ENCODE measurements at places on chromosomes 2 and 18.

DNA sequence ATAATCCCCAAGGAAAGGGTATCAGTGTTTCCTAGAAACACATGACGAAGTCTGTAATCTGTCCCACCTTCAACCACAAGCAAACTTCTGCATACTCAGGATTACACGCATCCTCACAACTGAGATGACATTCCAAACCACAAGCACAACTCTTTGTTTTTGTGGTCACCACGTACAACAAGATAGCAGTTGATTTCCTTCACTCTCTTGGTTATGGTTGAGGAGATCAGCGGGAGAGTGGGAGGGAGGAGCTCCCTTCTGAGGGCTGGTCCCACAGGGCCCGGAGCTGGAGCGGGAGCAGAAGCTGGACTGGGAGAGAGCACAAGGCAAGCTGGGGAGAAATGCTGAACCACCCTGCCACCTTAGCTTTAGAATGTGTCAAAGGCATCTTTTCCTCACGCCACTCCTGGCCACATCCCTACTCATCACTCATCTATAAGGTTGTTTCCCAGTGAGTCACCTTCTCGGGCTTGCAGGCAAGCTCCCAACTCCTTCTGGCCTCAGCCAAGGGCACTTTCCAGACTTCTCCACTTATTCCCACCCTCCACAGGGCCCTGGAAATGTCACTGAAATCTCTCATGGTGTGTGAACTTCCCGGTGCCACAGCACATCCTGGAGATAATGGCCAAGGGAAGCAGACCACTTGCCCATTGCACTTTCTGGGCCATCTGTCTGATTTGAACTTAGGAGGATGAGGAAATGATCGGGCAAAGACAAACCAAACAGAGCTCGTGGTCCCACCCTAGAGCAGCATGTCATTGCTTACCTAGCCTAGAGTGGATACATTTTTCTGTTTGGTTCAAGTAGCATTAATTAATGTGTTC, 98.9 kb upstream of the LGALSL start:
- peaks cover 9% of the 10 kb centered on the region for H3K4me1 ChIP-seq
- H3K27me3 ChIP-seq: no peaks in the 10 kb centered on the region
- no peak for DNase-seq
- no peaks in the 10 kb centered on the region for H3K36me3 ChIP-seq

DNA sequence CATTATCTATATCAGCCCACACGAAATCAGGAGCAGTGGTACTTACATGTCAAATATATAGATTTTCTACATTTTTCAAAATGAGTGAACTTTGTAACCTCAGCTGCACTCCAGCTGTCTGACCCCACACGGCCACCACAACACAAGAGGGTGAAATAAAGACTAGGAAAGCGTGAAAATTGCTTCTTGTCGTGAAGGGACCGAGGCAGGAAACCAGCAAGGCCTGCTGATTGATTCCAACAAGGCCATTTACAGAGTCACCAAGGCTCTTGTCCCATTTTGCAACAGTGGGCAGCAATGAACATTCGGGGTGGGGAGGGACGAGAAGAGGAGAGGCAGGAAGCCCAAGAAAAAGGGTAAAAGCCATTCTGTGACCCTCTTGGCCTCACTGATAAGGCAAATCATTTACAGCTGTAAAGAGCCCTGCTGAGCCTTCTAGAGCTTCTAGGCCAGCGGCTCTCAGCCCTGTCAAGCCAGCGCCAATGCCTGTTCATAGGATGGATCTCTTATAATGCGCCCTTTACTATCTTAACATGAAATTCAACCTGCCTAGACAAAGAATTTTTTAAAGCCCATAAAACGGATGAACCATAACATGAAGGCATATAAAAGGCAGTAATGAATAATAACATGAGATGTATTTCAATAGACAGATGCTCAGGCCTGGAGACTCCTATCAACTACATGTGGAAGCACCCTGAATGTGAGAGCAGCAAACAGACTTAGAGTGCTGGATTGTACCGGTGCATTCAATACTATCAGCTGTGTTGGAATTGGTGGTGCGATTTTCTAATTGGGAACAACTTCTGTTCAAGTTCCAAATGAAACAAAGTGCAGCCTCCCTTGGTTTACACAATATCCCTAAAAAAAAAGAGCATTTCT, 269.0 kb downstream of the CDCA7 start:
- no peaks in the 10 kb centered on the region for H3K27me3 ChIP-seq
- no peaks in the 10 kb centered on the region for H3K36me3 ChIP-seq
- no peak for DNase-seq
- H3K4me3 ChIP-seq: no peak overlapping the region

- H3K27ac ChIP-seq: no peak overlapping the region
- H3K4me1 ChIP-seq: peaks cover 2% of the 10 kb centered on the region
- no peaks in the 10 kb centered on the region for H3K36me3 ChIP-seq
- no peaks in the 10 kb centered on the region for H3K27me3 ChIP-seq
These were observed 118.2 kb upstream of the SEC11C start for GRCh38 chr18:59021500-59021899.

GRCh38 chr2:224601923-224602322, 16.8 kb upstream of the CUL3 start:
- no peaks in the 10 kb centered on the region for H3K36me3 ChIP-seq
- H3K27me3 ChIP-seq: no peaks in the 10 kb centered on the region
- H3K4me1 ChIP-seq: no peaks in the 10 kb centered on the region
- H3K27ac ChIP-seq: no peak overlapping the region

DNA sequence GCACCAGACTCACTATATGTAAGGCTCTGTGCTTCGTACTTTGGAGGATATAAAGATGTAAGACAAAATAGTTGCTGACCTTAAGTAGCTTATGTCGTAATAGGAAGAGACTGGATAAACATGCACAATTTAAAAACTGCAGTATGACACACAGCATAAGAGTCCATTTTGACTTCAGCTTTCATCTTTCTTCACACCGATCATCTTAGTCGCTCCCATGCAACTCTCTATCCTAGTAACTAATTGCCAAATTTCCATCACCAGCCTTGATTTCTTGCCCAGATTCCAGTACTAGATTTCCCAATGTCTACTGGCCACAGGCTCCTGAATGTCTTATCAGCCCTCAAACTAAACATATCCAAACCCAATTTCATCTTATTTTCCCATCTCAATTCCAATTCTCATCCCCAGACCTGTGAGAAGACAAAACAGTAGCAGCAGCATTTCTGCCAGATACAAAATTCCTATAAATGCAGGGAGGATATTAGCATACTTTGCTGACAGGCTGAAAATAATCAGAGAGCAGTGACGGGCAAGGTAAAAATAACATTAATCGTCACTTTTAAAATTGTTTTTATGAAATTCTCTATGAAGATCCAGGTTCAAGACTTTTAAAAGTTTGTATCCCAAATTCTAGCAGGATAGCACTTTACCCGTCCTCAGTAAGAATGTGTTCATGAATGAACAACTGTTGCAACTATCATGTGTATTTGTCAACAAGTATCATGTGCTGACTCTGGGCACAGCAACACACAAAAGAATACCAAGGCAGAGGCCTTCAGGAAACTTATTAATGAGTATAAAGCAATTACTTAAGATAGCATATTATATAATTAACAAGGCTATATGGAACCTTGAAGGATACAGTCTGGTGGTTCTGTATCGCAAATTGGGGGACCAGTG, 42.2 kb downstream of the KIDINS220 start:
- peaks cover 45% of the 10 kb centered on the region for H3K36me3 ChIP-seq
- no peaks in the 10 kb centered on the region for H3K27me3 ChIP-seq
- H3K27ac ChIP-seq: no peak overlapping the region
- H3K4me3 ChIP-seq: no peak overlapping the region

DNA sequence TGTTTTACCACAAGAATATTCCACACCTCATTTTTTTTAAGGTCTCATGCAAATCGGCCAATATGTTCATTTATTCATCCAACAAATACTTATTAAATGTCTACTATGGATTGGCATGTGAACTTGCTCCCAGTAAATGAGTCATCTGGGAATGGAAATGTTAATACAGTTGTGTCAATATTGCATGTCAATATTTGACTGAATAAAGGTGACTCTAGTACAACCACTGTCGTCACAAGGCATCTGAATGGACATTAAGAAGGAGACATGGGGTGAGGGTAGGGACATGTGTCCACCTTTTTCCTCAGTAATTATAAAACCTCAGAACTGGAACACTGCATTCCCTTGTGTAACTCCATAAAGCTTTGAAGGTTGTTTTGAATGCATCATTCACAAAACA, 365.4 kb downstream of the ADCYAP1 start:
- no peaks in the 10 kb centered on the region for H3K27me3 ChIP-seq
- no peak overlapping the region for H3K4me3 ChIP-seq
- DNase-seq: no peak
- H3K4me1 ChIP-seq: peaks cover 8% of the 10 kb centered on the region

- no peak overlapping the region for H3K4me3 ChIP-seq
- no peaks in the 10 kb centered on the region for H3K4me1 ChIP-seq
- H3K27me3 ChIP-seq: no peaks in the 10 kb centered on the region
- H3K27ac ChIP-seq: no peak overlapping the region
- no peaks in the 10 kb centered on the region for H3K36me3 ChIP-seq
These were observed 490.1 kb upstream of the REG3G start for GRCh38 chr2:78535395-78535794.

- no peak for DNase-seq
- H3K4me1 ChIP-seq: no peaks in the 10 kb centered on the region
- no peaks in the 10 kb centered on the region for H3K27me3 ChIP-seq
- H3K4me3 ChIP-seq: no peak overlapping the region
- H3K36me3 ChIP-seq: no peaks in the 10 kb centered on the region
These were observed 20.5 kb downstream of the SLC25A52 start for GRCh38 chr18:31740180-31740579.

GRCh38 chr2:55224761-55225261, 7.3 kb downstream of the CLHC1 start:
- no peak overlapping the region for H3K27ac ChIP-seq
- no peak overlapping the region for H3K4me3 ChIP-seq
- DNase-seq: peak; percentile 36
- H3K36me3 ChIP-seq: no peaks in the 10 kb centered on the region
- H3K4me1 ChIP-seq: no peaks in the 10 kb centered on the region

DNA sequence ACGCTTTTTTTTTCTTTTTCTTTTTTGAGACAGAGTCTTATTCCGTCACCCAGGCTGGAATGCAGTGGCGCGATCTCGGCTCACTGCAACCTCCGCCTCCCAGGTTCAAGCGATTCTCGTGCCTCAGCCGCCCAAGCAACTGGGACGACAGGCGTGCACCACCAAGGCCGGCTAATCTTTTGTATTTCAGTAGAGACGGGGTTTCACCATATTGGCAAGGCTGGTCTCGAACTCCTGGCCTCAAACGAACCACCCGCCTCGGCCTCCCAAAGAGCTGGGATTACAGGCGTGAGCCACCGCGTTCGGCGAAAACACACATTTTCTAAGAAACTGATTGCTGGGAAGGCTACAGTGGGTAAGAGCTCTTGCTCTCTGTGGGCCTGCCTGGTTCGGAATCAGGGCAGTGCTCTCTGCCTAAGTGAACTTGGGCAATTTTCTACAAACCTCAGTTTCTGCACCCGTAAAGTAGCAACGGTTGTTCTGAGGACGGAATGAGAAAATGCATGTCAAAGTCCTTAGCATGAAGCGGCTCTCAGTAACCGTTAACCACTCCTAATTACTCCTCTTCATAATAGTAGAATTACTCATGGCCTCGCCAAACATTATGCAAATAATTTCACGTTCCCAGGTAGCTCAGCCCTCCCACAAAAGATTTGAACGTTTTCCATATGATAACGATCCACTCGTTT, 1.0 kb upstream of the PMAIP1 start:
- no peaks in the 10 kb centered on the region for H3K27me3 ChIP-seq
- no peak for DNase-seq
- peak overlapping the region; percentile 52 for H3K4me3 ChIP-seq
- H3K4me1 ChIP-seq: no peaks in the 10 kb centered on the region

- no peaks in the 10 kb centered on the region for H3K27me3 ChIP-seq
- no peaks in the 10 kb centered on the region for H3K36me3 ChIP-seq
- H3K27ac ChIP-seq: no peak overlapping the region
- H3K4me1 ChIP-seq: no peaks in the 10 kb centered on the region
- no peak overlapping the region for H3K4me3 ChIP-seq
- DNase-seq: no peak
These were observed 207.2 kb upstream of the SETBP1 start for GRCh38 chr18:44473394-44474066.

- H3K4me3 ChIP-seq: no peak overlapping the region
- H3K27me3 ChIP-seq: no peaks in the 10 kb centered on the region
- no peaks in the 10 kb centered on the region for H3K36me3 ChIP-seq
- no peak for DNase-seq
- H3K4me1 ChIP-seq: no peaks in the 10 kb centered on the region
These were observed 14.6 kb downstream of the WDR33 start for GRCh38 chr2:127796389-127796788.

- H3K4me1 ChIP-seq: no peaks in the 10 kb centered on the region
- H3K27ac ChIP-seq: no peak overlapping the region
- no peaks in the 10 kb centered on the region for H3K36me3 ChIP-seq
- no peaks in the 10 kb centered on the region for H3K27me3 ChIP-seq
- no peak overlapping the region for H3K4me3 ChIP-seq
- no peak for DNase-seq
These were observed 60.0 kb upstream of the PXDN start for GRCh38 chr2:1804351-1804771.

DNA sequence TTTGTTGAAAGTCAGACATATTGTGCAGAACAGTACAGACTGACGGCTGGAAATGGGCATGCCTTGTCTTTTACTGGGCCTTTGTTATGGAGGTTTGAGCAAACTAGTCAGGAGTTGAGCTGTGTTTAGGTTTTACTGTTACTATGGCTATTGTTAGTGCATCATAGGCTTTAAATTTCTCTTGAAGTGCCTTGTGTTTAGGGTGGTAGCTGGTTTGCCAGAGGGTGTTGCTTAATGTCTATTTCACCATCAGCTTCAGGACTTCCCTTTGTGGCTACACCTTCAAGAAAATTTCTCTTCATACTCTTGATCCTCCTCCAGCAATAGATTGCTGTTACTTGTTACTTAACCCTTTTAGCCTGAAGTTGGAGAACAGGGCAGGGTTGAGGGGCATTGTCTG, 104.6 kb downstream of the CAPN13 start:
- no peak overlapping the region for H3K4me3 ChIP-seq
- H3K27ac ChIP-seq: no peak overlapping the region
- H3K4me1 ChIP-seq: no peaks in the 10 kb centered on the region
- no peak for DNase-seq
- no peaks in the 10 kb centered on the region for H3K27me3 ChIP-seq

GRCh38 chr2:176324862-176325261, 55.6 kb downstream of the MTX2 start:
- peaks cover 6% of the 10 kb centered on the region for H3K4me1 ChIP-seq
- no peaks in the 10 kb centered on the region for H3K36me3 ChIP-seq
- H3K27me3 ChIP-seq: no peaks in the 10 kb centered on the region
- H3K4me3 ChIP-seq: no peak overlapping the region
- DNase-seq: no peak

DNA sequence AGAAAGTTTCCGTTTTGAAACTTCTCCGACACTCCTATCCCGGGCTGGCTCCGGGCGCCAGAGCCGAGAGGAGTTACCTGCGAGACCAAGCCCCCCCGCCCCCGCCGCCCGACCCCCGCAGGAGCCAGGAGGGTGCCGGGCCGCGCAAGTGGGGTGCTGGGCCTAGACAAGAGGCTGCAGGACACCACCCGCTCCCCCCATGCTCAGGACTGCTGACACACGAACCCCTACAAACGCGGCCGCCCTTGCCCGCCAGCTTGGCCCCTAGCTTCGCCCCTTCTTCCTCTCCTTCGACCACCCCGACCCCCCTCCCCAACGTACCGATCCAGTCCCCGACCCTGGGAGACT, 497 bp downstream of the PLA2R1 start:
- no peak overlapping the region for H3K27ac ChIP-seq
- no peaks in the 10 kb centered on the region for H3K4me1 ChIP-seq
- H3K36me3 ChIP-seq: no peaks in the 10 kb centered on the region
- no peaks in the 10 kb centered on the region for H3K27me3 ChIP-seq

GRCh38 chr2:40329739-40330030, 122.2 kb downstream of the SLC8A1 start:
- no peaks in the 10 kb centered on the region for H3K27me3 ChIP-seq
- H3K36me3 ChIP-seq: no peaks in the 10 kb centered on the region
- H3K27ac ChIP-seq: no peak overlapping the region
- H3K4me1 ChIP-seq: peaks cover 4% of the 10 kb centered on the region
- DNase-seq: no peak
